NCI-H526 (cell line): ENCODE measurements at places on chromosomes 13 and 19.
A peak's percentile ranks its signal among the peaks of the same experiment; 100 is the strongest.

- no peak for DNase-seq
Measured at GRCh38 chr19:34806976-34807860, 34.2 kb upstream of the ZNF599 start.

- DNase-seq: no peak
Measured at GRCh38 chr13:51605698-51606097, 21.4 kb downstream of the WDFY2 start.

- DNase-seq: no peak
Measured at GRCh38 chr13:20824762-20825476, 51.2 kb upstream of the EEF1AKMT1 start.

- DNase-seq: no peak
Measured at GRCh38 chr13:97319113-97319720, 97.1 kb downstream of the MBNL2 start.

GRCh38 chr19:39738814-39739213 is 985 bp upstream of the CLC start:
- no peak for DNase-seq

- no peak for DNase-seq
Measured at GRCh38 chr13:99985241-99985874, 3.8 kb downstream of the ZIC2 start.

GRCh38 chr13:61024046-61024445 is 391.6 kb downstream of the PCDH20 start:
- no peak for DNase-seq

GRCh38 chr13:50990818-50991506 is 81.4 kb downstream of the RNASEH2B start:
- no peak for DNase-seq

DNA sequence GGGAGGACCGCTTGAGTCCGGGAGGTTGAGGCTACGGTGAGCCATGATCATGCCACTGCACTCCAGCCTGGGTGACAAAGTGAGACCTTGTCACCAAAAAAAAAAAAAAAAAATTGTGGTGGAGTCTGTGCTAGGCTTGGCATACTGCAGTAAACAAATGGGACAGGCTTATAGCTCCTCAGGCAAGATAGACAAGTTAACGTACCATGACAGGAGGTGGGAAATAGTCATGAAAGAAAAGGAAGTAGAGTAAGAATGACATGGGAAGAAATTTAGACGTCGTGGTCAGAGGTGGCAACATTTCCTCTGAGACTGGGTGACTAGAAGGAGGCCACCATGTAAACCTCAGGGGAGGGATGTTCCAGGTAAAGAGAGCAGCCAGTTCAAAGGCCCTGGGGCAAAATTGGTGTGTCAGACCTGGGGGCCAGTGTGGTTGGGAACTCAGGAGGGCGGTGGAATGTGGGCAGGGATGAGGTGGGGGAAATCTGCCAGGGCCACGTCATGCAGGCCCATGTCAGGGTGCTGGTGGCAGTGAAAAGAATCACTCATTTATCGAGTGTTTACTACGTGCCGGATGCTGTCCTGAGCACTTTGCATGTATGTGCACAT is 5.6 kb downstream of the SNRPA start:
- DNase-seq: no peak

GRCh38 chr13:94201022-94201421 is 278.5 kb downstream of the DCT start:
- DNase-seq: no peak

- peak; percentile 26 for DNase-seq
Measured at GRCh38 chr19:49213791-49214190, 56.2 kb downstream of the TRPM4 start.

GRCh38 chr13:22801402-22802003 is 379.3 kb upstream of the SGCG start:
- peak; percentile 79 for DNase-seq

DNA sequence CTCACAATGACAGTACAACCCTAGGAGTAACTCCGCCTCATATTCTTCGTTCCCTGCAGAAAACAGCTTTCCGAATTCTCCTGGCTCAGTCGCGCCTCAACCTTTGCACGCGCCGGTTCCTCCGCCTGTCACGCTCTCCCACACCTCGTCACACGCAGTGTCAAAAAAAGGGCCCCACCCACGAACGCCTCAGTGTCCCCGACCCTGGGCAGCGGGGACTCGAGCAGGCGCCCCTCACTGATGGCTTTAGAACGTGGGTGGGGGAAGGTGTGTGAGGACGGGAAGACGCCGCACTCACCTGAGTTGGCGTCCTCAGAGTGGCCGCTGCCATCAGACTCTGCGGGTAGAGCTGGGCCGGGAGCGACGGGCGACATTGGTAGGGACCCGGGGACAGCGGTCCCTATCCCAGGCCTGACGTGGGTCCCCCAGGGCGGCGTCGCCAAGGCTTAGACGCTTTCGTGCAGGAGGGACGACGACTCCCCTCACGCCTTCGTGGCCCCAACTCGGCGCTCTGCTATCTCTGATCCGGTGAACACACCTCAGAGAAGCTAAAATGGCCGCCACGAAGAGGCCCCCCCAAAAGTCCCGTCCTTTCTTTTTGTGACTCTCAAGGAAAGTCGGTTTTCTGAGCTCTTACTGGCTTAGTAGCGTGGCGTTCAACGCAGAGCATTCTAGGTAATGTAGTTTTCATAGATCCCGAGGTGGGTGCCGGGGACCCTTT is at the start of gene ZNF154:
Gene ZNF154 (minus strand): TSS at position 564 of the 721 bp plus-strand sequence. CDS start 233 bp downstream, at position 331.
- peak; percentile 66 for DNase-seq

GRCh38 chr13:47226516-47226915 is 329.7 kb upstream of the HTR2A start:
- no peak for DNase-seq

GRCh38 chr13:78521091-78521490 is 82.3 kb downstream of the POU4F1 start:
- no peak for DNase-seq

GRCh38 chr13:29802621-29803020 is 47.8 kb downstream of the UBL3 start:
- no peak for DNase-seq

DNA sequence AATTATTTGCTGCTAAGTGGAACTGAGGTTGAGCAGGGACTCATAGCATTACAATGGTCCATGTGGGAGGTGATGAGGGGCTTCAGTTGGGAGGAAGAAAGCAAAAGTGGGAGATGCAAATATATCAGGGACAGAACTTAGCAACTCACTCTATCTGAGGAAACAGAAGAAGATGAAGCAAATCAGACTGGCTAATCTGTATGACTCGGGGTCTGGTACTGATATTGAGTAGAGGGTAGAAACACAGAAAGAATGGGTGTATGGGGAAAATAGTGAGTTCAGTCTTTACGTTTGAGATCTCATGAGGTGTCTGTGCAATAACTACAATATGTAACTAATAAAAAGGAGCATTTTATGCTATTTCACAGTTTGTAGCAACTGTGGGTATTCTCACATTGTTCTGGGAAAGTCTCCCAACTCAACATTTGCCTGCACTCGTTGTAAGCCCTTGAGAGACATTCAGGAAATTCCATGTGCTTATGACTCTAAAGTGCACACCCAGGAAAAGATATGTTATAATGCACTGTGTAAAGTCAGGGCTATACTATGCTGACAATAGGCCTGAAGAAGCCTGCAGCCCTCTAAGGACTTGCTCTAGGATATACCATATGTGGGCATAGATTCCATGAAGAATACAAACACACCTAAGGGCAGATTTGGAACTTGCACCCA is 183.5 kb downstream of the SPRY2 start:
- no peak for DNase-seq

GRCh38 chr13:113084943-113085540 is 20.5 kb upstream of the F7 start:
- no peak for DNase-seq

GRCh38 chr13:34459856-34460255 is 482.2 kb upstream of the NBEA start:
- DNase-seq: no peak

- no peak for DNase-seq
Measured at GRCh38 chr19:47330466-47330869, 1.5 kb upstream of the C5AR2 start.

GRCh38 chr13:49071341-49071937 is 95.7 kb downstream of the FNDC3A start:
- no peak for DNase-seq
